ENCODE measurements at places on chromosomes 5 and 9.

DNA sequence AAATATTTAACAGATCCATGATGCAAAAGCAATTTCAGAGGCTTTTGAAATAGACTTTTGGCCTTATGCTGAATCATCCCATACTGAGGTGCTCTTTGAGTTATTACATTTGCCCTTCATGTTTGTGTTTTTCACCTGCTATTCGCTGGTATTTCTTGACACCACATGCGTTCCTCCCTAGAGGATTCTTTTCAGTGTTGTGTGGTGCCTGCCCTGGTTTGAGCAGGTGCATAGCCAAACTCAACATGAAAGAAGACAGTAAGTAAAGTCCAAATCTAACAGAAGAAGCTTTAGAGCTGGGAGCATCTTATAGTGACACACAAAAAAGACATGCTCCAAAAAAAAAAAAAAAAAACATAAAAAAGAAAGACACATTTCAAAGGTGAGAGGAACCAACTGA lies 796.3 kb downstream of the SEMA5A start:
- DNase-seq, result no peak

DNA sequence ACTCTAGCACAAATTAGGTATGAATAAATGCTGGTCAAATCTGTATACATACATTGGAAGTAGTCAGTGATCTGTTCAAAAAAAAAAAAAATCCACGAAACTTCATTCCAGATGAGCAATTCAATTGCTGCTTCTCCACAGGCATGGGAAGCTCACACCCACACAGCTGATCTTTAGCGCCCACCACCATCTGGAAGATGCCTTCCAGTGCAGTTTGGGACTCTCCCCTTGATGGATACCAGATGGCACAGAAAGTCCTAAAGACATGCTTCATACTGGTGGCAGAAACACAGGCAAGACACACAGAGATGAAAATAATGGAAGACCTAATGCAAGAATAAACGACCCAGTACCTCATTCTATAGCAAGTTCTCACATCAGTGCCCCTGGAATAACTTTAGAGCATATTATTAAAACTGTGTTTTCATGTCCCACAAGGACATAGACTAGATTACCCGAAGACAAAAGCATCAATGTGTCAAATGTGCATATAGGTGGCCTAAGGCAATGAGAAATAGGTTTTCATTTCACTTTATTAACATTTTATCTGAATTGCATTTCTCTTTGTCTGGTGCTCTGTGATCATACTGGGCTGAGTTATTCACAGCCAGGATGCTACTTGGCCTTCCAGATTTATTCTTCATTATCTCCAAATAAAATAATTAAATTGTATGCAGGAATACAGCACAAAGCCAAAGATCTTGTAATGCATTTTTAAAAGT lies 135.4 kb upstream of the TAS2R1 start:
- DNase-seq, result no peak

- DNase-seq, result no peak
These were observed 42.5 kb downstream of the SLIT3 start for GRCh38 chr5:169258372-169259000.

- DNase-seq, result no peak
These were observed 93.2 kb upstream of the ACTBL2 start for GRCh38 chr5:57575839-57576238.

DNA sequence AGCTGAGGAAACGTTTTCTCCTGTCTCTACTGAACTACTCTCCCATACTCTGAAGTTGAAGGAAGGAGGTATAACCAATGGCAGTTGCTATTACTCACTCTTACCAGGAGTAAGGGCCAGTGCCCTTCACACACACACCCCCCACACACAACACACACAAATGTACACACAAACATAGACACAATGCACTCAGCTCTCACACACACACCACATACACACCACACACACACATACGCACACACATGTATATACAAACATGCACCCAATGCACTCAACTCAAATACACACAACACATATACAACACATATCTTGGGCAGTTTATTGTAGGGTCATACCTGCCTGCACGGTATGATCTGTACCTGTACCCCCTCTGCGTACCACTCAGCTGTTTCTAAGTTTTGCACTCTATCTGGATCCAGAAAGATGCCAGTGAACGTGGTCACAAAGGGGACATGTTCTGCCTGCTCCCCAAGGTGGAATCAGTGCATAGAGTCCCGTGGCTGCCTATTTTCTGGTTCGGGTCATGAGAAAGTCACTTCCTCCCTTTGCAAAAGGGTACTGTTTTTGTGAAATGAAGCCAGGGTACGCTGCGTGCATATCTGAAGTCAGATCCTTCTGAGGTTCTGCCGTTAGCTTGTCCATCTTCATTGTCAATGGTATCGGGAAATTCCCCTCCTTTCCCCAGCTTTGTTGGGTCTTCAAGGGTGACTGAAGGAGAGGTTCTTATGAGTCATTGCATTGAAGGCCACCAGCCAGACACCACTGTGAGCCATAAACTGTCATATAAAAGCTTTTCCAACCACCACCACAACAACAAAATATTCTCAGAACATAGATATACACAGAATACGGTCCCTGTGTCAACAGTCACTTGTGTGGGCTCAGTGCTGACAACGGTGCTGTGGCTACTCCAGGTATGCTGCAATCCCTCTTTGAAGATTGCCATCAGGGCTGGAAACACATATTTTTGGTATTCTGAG lies 131.9 kb downstream of the UGCG start:
- DNase-seq, result no peak

Measured in iPS DF 6.9 (cell line).